ENCODE measurements at places on chromosomes 7 and 10.

DNA sequence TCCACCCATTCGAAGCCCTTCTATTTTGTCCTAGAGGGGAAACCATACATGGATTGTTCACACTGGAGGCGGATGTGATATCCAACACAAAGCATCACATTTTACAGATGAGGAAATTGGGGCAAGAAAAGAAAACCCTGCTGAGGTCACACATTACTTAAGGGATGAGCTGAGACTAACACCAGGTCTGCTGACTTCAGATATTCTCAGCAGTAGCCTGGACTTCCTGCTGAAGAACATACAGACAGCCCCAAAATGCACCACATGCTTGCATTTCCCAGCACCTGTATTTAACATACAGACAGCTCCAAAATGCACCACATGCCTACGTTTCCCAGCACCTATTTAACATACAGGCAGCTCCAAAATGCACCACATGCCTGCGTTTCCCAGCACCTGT, 11.2 kb downstream of the GIMAP5 start:
- DNase-seq: no peak

DNA sequence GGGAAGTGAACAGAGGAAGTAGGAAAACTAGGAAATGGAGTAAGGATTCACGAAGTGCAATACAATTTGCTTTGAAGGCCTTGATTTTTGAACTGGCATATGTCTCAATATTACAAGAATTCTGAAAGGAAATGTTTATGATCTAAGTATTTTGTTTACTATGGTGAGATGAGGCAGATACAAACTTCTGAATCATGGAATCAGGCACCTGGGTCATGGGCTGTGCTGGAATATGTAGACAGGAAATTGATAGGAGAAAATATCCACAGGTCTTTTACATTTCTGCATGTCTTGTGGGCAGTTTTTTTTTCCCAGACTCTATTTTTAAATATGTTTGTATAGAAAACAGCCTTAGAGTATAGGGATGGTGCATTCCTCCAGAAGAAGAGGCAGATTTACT, 117.1 kb downstream of the PPP1R3A start:
- no peak for DNase-seq

DNA sequence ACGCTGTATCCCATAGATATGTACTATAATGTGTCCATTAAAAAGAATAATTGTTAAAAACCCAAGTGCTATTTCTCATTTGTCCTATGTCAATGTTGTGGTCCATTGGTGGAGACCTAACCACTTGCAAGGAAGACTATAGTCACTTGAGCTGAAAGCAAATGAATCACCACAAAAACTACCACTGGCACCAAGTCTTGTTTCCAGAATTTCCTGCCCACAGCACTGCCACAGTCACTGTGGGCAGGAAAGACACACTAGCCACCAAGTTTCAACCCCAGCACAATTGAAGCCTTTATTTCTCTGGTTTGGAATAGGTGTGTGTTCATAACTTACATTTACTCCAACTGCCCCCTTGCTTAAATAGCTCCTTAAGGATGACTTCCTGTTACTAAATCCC, 12.4 kb downstream of the DIP2C start:
- DNase-seq: no peak

- DNase-seq: no peak
Observed at GRCh38 chr10:45308707-45309106, 6.7 kb downstream of the OR13A1 start.

DNA sequence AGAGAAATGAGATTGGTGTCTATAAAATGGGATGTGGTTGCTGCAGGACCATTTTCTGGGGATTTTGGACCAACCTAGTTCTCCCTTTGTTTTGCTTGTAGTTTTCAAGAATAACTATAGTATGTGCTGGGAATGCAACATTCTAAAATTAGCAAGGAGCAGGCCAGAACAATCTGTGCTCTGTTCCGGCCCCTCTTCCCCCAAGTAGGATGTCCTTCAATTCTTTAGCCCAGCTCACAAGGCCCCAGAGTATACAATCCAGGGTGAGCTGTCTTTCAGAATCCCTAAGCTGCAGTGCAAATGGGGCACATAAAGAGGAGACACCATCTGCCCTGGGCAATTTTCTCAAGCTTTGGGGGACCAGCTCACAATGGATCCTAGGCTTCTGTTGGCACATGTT, 809.1 kb downstream of the TNS3 start:
- DNase-seq: no peak

DNA sequence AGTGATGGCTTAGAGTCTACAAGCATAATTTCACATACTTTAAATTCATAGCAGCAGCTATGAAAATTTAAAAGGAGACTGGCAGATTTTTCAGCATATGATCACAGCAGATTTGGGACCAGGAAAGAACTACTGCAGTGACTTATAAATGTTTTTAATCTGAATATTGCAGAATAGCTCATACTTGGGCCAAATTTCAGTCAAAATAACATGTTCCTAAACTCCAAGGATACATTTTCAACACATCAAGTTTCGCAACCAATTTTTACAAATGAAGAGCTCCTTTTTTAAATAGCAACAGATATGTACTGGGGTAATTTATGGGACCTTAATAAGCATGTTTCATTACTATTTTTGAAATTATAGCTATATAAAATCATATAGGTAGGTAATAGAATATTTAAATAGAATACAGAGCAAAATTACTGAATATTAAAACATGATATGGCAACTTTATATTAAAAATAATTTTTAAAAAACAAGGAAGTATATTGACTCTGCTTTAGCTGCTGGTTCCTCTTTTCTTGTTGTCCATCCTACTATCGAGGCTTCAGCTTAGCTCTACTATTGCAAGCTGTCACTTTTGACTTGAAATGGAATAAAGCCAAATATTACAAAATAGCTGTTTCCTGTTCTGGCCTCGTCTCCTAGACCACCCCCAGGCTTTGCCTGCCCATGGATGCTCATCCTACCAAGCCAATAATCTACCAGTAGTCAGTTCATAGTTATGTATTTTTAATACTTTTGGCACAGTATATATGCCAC, 123.1 kb downstream of the NRBF2 start:
- DNase-seq: peak; percentile 62

DNA sequence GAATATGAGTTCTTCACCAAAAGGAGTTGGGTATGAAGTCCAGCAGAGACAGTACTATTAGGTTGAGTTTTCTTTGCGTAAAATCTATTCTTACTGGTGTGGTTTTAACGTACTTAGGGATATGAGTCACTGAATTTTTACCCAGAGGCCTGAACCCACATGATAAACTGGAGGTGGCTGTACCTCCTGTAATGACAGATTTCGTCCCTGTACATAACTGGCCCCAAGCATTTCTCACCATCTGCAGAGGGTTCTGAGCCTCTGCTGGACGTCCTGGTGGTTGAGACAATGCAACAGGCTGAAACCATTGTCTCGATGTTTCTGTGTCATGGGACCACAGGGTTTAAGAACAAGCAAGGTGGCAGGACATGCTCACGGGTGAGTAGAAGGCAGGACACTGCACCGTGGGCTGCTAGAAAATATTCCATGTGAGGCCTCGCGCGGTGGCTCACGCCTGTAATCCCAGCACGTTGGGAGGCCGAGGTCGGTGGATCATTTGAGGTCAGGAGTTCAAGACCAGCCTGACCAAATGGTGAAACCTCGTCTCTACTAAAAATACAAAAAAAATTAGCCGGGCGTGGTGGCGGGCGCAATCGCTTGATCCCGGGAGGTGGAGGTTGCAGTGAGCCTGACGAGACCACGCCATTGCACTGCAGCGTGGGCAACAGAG, 233.9 kb downstream of the DNAJB6 start:
- no peak for DNase-seq

- DNase-seq: no peak
Observed at GRCh38 chr7:26912338-26912737, 47.9 kb upstream of the SKAP2 start.

GRCh38 chr10:101905251-101905650, 61.7 kb upstream of the KCNIP2 start:
- DNase-seq: no peak

DNA sequence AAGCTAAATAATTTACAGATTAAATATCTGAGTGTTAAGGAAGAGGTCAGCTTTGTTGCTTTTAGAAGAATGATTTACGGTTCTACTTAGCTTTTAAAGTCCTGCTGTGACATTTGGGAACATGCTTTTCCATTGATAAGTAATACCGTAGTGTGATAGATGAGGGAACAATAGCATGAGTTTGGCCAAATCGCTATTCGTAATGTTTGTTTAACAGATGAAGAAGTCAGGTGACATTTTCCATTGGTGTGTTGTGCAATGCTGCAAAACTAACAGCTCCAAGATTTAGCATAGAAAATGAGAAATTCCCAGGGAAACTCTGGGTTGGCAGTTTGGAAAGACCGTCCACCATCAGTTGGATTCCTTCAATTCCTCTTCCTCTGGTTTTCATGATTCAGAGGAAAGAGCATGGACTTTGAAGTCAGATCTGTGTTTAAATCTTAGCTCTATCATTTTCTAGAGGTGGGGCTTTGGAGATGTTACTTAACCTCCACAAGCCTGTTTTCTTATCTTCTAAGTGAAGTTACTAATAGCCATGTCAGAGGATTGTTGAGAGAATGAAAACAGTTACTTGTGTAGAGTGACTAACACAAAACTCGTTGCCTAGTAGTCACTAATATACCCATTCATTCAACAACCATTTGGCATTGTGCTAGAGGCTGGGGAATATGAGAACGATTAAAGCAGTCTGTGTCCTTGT, 140.4 kb upstream of the BMPER start:
- DNase-seq: no peak

DNA sequence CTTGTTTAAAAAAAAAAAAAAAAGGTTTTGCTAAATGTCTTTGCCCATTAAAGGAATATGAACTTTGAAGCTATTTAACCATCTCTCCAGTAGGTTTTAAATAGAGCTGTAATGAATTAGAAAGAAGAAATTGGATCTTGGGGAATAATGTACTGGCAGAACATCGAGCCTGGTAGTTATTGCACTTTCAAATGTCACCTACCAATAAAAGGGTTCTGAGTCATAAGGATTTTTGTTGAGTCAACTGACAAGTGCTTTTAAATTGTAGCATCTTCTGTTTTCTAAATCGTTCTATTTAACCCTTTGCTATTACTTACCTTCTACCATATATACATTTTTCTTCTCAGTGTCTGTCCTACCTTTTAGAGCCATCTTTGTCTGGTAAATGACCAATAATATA, 10.7 kb downstream of the CUTC start:
- no peak for DNase-seq

DNA sequence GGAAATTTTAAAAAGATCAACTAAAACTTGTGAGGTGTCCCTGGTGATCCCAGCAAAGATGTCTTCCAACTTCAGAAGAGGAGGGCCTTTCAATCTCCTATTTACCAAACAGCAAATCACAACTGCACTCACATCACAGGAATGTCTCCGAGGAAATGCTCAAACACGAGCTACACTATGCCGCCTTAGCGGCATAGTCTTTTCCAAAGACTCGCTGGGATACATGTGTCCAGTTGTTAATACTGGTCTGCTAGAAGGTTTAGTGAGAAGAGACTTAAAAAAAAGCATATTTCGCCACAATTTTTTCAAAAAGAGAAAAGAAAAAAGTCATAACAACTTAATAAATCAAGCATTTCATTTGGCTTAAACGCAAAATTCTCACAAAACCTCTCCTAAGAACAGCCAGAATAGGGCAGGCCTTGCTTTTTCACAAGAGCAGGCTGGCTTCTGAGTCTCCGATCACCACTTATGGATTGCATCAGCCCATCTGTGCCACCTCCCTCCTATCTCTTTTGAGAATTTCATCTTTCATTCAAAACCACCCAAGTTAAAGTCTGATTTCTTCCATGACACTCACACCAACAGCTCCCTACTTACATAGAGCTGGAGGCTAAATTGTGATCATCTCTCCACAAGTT, 66.1 kb downstream of the GNA12 start:
- DNase-seq: no peak

Data from pons (tissue), 1 donor.